ENCODE measurements at places on chromosomes 5 and 9.

DNA sequence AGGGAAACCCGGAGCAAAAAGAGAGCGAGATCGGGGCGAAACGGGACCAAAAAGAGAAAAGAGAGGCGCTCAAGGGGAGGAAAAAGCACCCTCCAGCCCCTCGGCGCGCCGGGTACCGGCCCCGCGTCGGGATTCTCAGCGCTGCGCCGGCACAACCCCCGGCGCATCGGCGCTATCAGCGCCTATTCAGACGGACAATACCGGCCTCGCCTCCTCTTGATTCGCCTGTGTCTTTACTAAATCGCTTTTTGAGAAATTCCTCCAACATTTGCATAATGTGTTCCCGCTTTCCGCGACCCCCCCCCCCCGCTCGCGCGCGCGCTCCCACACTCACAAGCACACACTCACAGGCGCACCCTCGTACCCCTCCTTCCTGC, 578 bp downstream of the LHX6 start:
- DNase-seq, result no peak

GRCh38 chr9:88661759-88662158, 126.8 kb downstream of the NXNL2 start:
- DNase-seq, result no peak

DNA sequence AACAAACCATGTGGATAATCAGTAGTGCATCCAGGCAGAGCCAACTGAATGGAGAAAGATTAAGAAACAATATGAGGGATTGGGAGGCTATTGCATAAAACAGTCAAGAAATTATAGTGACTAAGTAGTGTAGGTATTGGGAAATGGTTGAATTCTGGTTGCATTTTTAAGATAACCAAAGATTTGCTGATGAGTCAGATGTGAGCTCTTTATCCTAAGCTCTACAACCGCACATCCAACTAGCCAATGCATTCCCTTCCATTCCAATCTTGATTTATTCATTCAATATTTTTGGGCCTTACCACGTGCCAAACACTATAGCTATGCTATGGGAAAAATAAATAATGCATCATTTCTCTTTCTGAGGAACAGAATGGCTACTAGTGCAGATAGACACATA, 524.5 kb upstream of the RGMB start:
- no peak for DNase-seq

- no peak for DNase-seq
These were observed 72.5 kb upstream of the RASA1 start for GRCh38 chr5:87195104-87195591.

DNA sequence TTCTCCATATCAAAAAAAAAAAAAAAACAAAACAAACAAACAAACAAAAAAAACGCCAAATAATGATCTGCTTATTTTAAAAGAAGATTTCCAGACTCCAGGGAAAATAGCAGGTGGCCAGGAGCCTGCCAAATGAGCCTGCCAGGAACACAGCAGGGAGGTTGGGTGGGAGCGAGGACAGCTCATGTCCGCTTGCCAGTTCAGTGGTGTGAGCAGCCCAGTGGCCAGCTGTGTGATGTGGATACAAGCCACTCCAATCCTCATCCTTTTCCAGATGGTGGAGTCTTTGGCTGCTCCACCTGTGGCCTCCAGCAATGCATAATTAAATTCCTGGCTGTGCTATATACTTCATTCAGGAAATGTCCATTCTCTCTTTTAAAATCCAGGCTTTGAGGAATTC, 1025.1 kb upstream of the C9orf72 start:
- DNase-seq, result no peak

DNA sequence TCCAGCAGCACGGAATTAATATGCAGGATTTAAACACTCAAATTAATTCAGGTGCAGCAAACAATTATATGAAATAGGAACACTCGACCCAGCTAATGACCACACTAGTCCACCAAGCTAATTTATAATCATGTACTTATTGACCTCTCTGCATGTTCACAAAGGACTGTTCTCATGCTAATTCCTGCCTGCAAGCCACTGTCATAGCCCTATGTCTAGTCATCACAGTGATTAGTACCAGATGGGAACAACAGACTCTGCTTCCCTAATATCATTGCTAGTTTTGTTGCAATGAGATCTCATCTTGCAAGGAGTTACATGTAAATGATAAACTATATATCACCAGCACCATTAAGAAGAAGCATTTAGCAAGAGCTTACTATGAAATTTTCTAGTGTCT, 553.0 kb upstream of the GRAMD2B start:
- no peak for DNase-seq

- DNase-seq, result no peak
These were observed 359.5 kb downstream of the TMEM167A start for GRCh38 chr5:82717738-82718137.

- DNase-seq, result no peak
These were observed 264.6 kb downstream of the TMEM167A start for GRCh38 chr5:82812575-82812974.

- DNase-seq, result no peak
These were observed 18.9 kb downstream of the BNIP1 start for GRCh38 chr5:173163219-173163618.

DNA sequence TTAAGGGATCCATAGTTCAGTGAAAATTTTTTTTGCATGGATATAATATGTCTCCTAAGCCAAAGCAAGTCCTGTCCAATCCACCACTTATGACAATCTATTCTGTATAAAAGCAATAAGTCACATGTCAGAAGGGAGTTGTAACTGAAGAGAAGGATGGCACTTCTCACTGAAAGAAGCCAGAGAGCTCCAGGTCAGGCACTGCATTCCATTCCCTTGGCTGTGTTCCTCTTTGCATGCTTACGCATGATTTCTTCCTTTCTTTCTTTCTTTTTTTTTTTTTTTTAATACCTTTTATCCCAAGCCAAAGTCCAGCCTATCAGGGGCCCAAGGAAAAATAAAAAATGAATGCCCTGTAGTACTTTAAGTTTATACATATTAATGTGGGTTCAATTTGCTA, 39.8 kb downstream of the MAMDC2 start:
- no peak for DNase-seq

- no peak for DNase-seq
These were observed 28.0 kb downstream of the TXNDC8 start for GRCh38 chr9:110309681-110310080.

DNA sequence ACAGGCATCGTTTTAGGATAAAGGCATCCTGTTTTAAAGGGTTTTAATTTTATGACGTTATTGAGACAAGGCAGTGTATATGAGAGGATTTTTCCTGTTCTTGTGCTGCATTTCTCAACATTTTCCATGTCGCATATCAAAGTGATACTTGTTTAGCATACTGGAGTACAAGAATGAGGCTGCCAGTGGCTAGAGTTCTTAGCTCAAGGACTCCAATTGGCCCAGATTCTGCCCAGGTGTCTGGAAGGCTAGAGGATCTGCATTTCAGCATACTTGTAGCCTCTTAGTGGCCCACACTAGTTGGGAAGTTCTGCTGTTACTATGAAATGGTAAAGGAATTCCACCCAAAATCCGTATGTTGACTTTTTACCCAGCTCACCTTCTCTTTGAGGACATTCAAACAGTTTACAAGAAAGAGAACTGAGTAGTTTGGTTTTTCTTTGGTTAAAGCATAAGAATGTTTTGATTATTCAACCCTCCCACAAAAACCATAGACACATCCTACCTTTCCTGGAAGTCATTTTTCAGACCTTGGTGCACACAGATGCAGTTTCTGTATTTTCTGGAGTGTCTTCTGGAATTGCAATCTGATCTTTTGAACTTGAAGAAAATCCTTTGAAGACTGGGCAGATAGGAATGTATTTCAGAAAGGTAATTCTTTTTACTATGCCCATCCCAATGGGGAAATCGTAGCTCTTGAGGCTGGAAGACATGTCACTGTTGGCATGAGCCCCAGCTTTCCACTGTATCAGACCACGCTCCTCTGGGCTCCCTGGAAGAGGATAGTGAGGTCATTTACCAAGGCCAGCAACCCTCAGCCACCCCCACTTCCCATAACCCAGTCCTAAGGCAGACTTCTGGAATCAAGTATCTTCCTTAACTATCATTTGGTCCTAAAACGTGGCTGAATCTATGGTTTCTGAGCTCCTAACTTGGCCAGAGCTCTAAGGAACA, 11.3 kb downstream of the SLC23A1 start:
- no peak for DNase-seq

GRCh38 chr9:68560071-68560844, 19.6 kb upstream of the TMEM252 start:
- no peak for DNase-seq

DNA sequence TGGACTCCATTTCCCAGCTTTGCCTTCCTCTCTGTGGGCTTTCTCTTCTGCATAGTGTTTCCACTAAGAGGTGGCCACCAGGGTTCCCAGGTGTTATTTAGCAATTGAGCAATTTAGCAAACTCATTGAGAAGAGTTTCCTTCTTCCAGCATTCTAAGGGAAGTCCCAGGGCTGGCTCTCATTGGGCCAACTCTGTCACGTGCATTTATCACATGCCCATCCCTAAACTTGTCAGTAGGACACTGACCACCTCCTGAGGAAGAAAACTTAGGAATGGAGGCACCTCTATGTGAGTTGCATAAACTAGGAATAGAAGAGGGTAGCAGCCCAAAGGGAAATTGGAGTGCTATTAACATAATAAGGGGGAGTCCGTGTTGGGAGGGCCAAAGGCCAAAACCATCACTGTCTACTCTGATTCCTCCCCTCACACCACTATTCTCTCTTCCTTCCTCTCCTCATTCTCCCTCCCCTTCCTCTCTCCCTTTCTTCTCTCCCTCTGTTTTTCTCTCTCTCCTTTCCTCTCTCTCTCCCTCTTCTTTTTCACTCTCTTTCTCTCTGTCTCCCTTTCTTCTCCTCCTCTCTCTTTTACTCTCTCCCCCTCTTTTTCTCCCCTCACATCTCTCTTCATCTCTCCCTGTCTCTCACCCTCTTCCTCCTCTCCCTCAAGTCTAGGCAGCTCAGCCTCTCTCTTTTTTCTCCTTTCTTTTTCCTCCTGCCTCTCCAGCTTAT, 213.4 kb downstream of the PALM2AKAP2 start:
- no peak for DNase-seq

DNA sequence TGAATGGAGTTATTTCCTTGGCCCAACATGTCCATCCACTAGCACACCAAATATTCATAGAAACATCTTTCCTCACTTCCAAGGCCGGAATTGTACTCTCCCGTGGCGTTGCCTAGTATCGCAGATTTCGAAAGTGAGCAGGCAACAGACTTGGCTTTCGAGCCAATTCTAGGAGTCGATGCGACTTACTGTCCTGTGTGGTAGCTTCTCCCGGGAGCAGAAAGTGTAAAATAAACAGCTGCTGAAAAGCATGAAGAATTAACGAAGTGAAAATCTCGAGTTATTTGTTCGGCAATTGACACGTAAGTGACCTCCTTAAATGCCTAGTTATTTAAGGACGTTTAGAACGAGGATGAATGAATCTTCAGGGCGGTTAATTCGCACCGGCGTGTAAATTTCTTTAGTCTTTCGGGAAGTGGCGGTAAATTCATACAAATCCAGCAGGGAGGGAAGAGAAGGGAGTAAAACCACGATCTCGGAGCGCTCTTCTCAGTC, 449 bp upstream of the PCSK5 start:
- DNase-seq, result no peak

- DNase-seq, result no peak
These were observed 5.6 kb upstream of the ADAMTS19 start for GRCh38 chr5:129454461-129454860.

DNA sequence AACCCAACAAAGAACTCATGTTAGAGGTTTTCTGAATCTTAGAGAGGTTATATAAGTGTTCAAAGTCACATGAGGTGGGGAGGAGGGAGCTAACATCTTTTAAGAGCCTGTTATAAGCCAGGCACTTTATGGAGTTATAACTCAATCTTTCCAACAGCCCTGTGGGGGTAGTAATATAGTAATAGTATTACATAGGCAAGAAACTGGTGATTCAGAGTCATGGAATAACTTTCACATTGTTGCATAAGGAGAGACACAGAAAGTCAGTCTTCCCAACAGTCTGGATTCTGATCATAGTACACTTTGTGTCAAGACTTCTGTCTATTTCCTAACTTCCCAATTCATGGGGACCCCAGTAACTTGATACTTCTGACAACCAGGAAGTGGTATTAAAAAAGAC, 89.2 kb downstream of the ACER2 start:
- no peak for DNase-seq

GRCh38 chr9:105218673-105219072, 25.8 kb upstream of the SLC44A1 start:
- DNase-seq, result no peak

- no peak for DNase-seq
These were observed 1.5 kb downstream of the KIF12 start for GRCh38 chr9:114097613-114098020.

DNA sequence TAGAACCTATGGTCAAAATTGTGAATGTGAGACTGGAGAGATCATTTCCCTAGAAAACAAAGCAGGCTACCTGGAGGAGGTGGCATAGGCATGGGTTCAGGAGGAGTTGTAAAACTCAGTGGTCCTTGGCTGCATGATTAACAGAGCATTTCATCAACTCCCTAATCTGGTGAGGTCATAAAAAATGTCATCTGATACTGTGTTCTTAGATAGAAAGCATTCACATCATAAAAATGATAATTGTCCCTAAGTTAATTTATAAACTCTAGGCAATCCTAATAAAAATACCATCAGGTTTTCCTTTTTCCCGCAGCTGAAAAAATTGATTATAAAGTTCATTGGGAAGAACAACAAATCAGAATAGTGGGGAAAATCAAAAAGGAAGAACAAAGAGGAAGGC, 60.6 kb upstream of the GALNT10 start:
- no peak for DNase-seq

- DNase-seq, result no peak
These were observed at the start of gene FAXDC2 for GRCh38 chr5:154850255-154851062. Gene FAXDC2 (minus strand): TSS chr5:154850603. CDS start chr5:154838178, 12,425 bp downstream.

GRCh38 chr9:134315716-134316448, 10.4 kb upstream of the RXRA start:
- DNase-seq, result no peak

GRCh38 chr9:127406799-127407491, 10.0 kb downstream of the SLC2A8 start:
- no peak for DNase-seq

- DNase-seq, result no peak
These were observed 103.2 kb downstream of the GPBP1 start for GRCh38 chr5:57277085-57277484.

GRCh38 chr9:81666123-81666522, 23.2 kb downstream of the TLE1 start:
- no peak for DNase-seq

DNA sequence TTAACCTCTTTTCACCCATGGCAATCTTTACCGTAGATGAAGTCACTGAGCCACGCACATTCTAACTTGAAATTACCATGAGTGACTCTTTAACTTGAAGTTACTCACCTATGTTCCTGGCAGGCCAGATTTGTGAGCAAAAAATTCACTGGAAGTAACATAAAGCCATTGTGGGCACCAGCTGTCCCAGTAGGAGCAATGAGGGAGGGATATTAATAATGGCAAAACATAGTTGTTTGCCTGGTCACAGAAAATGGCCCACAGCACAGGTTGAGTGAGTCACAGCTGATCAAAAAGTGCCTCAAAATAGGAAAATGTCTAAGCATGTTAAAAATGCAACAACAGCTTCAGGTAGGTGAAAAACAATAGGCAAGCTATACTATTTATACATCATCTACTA, 146.6 kb downstream of the EFNA5 start:
- no peak for DNase-seq

DNA sequence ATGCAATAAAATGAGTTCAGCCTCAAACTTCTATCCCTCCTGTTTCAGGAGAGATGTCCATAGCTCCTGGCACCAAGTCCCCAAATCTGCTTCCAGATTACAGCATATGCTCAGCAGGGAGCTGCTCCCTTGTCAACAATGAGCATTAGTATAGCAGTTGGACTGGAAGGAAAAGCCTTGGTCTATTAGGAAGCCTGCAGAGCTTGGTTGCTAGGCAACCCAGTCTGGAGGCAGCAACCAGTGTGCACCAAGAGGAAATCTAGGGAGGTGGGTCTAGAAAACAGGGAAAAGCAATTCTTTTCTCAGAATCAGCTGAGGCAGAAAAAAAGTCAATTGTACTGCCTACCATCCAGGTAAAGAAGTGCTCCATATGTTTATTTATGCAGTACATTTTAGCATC, 229.5 kb upstream of the NMUR2 start:
- no peak for DNase-seq

Data from T-helper 22 cell (primary cell).